ENCODE measurements at places on chromosomes 5 and 9.

DNA sequence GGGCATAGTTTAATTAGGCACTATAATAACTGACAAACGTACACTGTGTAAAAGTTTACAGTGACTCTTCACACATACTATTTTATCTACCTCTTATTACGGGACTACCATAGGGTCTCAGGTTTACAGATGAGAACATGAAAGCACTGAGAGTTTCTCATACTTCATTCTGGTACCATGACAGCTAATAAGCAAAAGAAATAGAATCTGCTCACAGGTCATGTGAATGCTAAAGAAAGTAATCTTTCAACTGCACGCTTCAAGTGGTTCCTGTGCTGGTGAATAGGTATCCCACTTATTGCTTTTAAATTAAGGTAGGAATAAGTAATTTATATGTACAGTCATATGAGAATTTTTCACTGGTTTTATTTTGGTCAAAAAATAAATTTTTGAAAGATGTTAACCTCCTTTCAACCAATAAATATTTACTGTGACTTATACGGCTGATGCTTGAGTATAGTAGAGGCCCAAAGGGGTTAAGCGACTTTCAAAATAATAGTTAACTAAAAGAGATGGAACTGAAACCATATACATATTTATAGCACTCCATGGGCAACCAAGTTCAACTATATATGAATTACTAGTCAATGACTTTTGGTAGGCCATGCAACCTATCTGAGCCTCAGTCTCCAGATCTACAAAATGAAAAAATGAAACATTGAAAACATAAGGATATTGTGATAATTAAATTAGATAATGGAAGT, 8.1 kb downstream of the CDKN2A start:
- DNase-seq: peak; percentile 45

- no peak for DNase-seq
Observed at GRCh38 chr5:109951758-109952157, 262.0 kb downstream of the MAN2A1 start.

GRCh38 chr9:75108571-75108970, 20.3 kb downstream of the OSTF1 start:
- no peak for DNase-seq

DNA sequence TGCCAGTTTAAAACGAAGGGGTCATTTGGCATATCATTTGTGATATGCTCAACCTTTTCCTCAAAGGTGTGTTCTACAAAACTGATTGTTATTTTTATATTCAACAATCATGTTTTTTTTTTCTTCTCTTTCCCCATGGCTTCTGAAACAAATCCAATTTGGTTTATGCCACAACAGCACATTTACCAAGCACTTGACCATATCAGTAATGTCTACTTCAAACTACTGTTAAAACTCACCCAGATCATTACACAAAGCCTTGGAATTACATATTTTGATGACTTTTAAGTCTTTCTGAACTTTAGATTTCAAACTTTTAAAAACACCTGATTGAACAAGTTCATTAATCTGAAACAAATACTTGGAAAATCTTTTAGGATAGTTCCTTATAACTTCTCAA, 29.2 kb downstream of the PWWP2A start:
- DNase-seq: no peak

GRCh38 chr5:71699751-71700150, 19.3 kb upstream of the CARTPT start:
- no peak for DNase-seq

- DNase-seq: peak; percentile 75
Observed at GRCh38 chr5:17203329-17204132, 13.9 kb upstream of the BASP1 start.
